Neural progenitor cell (in vitro differentiated cells): ENCODE measurements at places on chromosomes 6 and 20. TPM values are rescaled to one million over a fixed set of nuclear protein-coding genes. Genes with fewer than 3 reads are reported as not detected.

Gene PDE7B
- 0.04 and 0.12 TPM in 2 replicates for total RNA-seq

DNA sequence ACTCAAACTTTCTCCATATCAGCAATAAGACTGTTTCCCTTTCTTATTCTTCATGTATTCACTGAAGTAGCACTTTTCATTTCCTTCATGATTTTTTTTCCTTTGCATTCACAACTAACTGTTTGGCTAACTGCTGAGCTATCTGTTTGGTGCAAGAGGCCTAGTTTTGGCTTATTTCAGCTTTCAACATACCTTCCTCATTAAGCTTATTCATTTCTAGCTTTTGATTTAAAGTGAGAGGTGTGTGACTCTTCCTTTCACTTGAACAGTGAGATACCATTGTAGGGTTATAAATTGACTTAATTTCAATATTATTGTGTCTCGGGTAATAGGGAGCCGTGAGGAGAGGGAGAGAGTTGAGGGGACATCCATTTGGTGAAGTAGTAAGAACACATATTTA, 262.0 kb upstream of the PREP start:
- no peak overlapping the region for H3K27ac ChIP-seq
- no peaks in the 10 kb centered on the region for H3K27me3 ChIP-seq
- no peak for DNase-seq
- peaks cover under 1% of the 10 kb centered on the region for H3K36me3 ChIP-seq

- peaks cover 48% of the 10 kb centered on the region for H3K4me1 ChIP-seq
- no peaks in the 10 kb centered on the region for H3K36me3 ChIP-seq
- no peaks in the 10 kb centered on the region for H3K27me3 ChIP-seq
- no peak overlapping the region for H3K27ac ChIP-seq
- no peak overlapping the region for H3K4me3 ChIP-seq
- no peak for DNase-seq
Measured at GRCh38 chr6:33790379-33790778, 1.4 kb upstream of the LEMD2 start.

DNA sequence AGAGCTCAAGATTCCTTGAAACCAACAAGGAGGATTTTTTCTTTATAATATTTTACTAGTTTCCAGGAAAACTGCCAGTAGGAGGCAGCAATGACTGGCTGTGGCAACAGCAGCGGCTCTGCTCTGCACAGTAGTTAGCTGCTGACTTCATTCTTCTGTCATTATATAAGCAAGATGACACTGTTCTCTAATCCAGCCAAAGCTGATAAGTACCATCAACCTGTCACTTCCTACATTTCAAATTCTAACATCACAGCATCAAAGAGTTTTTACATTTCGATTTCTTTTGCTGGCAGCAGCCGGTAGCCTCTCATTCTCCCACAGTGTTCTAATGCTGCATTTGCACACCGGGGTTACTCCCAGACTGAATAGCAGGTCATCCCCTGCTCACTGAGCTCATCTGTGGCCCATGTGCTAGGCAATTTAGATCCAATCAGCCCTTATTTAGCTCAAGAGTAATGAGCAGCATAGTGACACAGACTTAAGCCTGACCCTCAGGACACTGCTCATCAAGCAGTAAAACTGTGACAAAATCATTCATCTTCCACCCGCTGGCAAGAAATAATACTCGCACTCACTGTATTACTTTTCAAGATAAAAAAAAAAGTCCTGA, 67.8 kb downstream of the MMS22L start:
- DNase-seq: peak; percentile 76
- no peak overlapping the region for H3K4me3 ChIP-seq
- peaks cover 26% of the 10 kb centered on the region for H3K4me1 ChIP-seq
- no peaks in the 10 kb centered on the region for H3K27me3 ChIP-seq
- peak overlapping the region; percentile 55 for H3K27ac ChIP-seq

Gene C6orf58
- not detected in 2 replicates for total RNA-seq

DNA sequence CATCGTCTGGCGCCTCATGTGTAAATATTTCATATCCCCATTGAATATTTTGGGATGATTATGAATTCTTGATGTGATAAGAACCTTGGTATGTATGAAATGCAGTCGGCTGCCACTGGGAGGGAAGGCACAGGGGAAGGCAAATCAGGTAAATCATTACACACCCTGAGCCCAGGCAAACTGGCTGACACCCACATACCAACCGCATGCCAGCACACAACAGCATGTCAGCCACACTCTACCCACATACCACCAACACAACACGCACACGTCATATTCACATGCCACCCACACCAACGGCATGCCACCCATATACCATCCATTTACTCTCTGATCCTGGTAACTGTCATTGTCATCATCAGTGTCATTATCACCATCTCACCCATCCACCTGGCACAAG, 28.3 kb upstream of the MDGA1 start:
- no peak overlapping the region for H3K27ac ChIP-seq
- DNase-seq: no peak
- peaks cover 33% of the 10 kb centered on the region for H3K4me1 ChIP-seq
- no peak overlapping the region for H3K4me3 ChIP-seq
- no peaks in the 10 kb centered on the region for H3K27me3 ChIP-seq

- no peak overlapping the region for H3K4me3 ChIP-seq
- H3K27ac ChIP-seq: no peak overlapping the region
- no peaks in the 10 kb centered on the region for H3K27me3 ChIP-seq
- no peaks in the 10 kb centered on the region for H3K36me3 ChIP-seq
- DNase-seq: no peak
Measured at GRCh38 chr20:2252419-2252997, 43.3 kb upstream of the TGM3 start.

Gene HLA-DQA2
- total RNA-seq: not detected in 2 replicates

GRCh38 chr6:100664274-100665040, 199.7 kb upstream of the SIM1 start:
- peak; percentile 26 for DNase-seq
- no peak overlapping the region for H3K4me3 ChIP-seq
- no peaks in the 10 kb centered on the region for H3K27me3 ChIP-seq
- no peak overlapping the region for H3K27ac ChIP-seq

Gene ADGB
- total RNA-seq: not detected in 2 replicates

Gene LYRM2
- total RNA-seq: 21.6 and 37.1 TPM in 2 replicates

Gene TMEM200A
- 11.1 and 12.8 TPM in 2 replicates for total RNA-seq

Gene MMP24
- 1.4 and 1.9 TPM in 2 replicates for total RNA-seq

DNA sequence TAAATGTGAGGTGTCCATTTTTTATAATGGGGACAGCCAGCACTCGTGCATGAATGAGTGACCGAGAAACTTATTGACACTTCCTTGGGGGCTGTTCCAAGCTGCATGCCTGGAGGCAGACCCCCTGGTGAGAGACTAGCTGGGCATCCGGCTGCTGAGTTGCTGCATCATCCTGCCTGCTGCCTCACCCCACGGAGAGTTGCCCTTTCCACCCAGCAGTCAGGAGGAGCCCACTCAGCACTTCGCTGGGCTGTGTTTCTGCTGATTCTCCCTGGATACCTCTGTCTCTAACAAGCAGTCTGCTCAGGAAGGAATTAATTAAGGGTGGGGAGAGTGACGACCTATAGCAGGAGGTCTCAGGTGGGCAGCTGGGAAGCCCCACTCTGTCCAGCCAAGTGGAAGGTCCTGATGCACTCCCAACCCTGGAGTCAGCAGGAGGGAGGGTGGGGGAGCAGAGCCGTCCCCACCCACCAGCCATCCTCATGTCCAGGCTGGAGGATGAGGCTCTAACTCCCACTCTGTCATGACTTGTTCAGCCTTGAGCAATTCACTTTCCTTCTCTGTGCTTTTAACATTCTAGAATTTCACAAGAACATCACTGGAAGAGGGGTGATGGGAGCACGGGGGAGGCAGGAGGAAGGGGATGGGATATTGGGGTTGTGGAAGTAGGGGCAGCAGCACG, 177.3 kb downstream of the LRFN2 start:
- no peaks in the 10 kb centered on the region for H3K36me3 ChIP-seq
- no peak overlapping the region for H3K4me3 ChIP-seq
- H3K27ac ChIP-seq: no peak overlapping the region
- H3K4me1 ChIP-seq: peaks cover 7% of the 10 kb centered on the region
- no peak for DNase-seq

Gene INSM1
- total RNA-seq: 0.28 and 0.41 TPM in 2 replicates

DNA sequence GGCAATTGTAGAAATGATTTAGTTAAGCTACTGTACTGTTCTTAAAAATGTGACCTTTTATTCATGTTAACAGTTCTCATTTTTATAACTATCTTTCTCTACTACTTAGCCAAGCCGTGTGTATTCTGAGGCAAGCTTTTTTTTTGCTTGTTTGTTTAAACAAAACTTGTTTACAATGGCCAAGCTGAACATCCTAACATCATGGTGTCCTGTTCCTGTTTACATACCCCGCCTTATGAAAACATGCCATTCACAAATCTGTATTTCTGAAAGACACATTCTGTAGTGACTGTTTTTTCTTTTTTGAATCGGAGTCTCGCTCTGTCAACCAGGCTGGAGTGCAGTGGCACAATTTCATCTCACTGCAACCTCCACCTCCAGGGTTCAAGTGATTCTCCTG, 140.9 kb downstream of the NCOA3 start:
- no peak overlapping the region for H3K4me3 ChIP-seq
- no peak for DNase-seq
- no peaks in the 10 kb centered on the region for H3K27me3 ChIP-seq
- H3K4me1 ChIP-seq: no peaks in the 10 kb centered on the region

DNA sequence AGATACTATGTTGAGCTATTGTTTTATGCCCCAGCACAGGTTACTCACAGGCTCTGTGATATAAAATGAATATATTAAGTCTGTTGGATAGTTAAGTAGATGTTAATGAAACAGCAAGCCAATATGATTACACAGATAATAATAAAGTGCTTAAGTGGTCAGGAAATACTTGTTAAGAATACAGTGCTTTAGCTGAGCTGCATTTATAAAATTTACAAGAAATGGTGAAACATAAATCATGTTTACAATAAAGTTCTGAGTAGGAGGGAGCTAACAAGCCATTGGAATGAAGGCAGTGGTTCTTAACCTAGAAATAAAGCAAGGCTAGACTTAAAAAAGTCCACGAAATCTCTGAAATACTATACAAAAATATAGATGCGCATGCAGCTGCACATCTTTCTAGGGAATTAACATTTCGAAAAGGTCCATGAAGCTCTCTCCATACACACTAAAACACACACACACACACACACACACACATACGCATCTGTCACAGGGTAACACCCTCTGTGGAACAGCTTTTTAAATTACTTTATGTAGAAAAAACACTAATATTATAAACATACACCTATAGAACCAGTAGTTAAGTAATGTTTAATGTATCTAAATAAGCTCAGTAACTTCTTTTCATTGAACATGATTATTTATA, 87.3 kb downstream of the COL9A1 start:
- no peak overlapping the region for H3K27ac ChIP-seq
- no peak overlapping the region for H3K4me3 ChIP-seq
- no peaks in the 10 kb centered on the region for H3K36me3 ChIP-seq
- no peak for DNase-seq

DNA sequence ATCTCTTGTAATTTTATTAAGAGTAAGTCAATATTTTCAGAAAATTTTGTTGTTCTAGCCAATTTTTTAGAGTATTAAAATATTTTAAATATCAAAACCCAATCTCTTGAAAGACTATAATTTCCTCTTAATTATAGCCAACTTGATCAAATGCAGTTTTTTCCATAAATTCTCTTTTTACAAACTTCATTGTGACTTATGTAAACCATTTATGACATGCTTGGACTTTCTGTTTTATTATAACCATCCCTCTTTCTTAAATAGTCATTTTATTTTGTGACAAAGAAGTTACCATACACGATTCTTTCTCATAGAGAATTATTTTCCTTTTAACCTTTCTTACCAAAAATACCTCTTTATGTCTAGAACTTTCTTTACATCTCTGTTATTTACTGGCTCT, 1075.5 kb downstream of the KHDRBS2 start:
- H3K27ac ChIP-seq: no peak overlapping the region
- peaks cover 4% of the 10 kb centered on the region for H3K36me3 ChIP-seq
- H3K4me3 ChIP-seq: no peak overlapping the region
- H3K27me3 ChIP-seq: no peaks in the 10 kb centered on the region
- no peaks in the 10 kb centered on the region for H3K4me1 ChIP-seq
- DNase-seq: no peak
